IMR-90 (cell line): ENCODE measurements at places on chromosomes 4 and X. TPM values are rescaled to one million over a fixed set of nuclear protein-coding genes. Genes with fewer than 3 reads are reported as not detected.

- DNase-seq = peak; percentile 1
These were observed 309.9 kb downstream of the ARAP2 start for GRCh38 chr4:35934320-35934981.

DNA sequence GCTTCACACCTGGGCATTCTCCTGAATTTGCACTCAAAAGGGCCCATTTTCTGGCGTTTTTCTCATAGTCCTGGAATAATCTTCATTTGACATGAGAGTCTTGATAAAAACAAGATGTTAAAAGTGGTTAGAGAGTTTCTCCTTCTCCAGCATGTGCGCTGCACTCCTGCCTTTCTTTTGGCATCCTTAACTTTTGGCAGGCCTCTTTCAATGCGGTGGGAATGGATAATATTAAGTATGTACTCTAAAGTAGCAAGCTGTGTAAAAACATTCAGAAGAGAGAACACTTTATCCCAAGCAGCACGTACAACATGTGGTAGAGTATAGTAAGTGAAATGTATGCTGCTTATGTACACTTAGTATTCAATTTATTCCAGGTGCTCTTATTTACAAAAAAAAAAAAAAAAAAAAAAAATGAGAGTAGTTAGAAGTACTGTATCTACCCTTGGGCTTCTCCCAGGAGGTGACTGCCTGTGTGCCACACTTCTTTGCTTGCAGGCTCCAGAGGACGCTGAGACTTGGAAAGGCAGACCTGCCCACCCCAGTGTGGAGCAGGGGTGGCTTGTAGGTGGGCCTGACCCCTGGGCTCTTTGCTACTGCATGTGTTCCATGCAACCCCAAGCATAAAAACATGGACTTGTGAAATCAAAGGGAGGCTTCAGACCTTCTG lies 3.9 kb downstream of the FGF2 start:
- no peak for DNase-seq

DNA sequence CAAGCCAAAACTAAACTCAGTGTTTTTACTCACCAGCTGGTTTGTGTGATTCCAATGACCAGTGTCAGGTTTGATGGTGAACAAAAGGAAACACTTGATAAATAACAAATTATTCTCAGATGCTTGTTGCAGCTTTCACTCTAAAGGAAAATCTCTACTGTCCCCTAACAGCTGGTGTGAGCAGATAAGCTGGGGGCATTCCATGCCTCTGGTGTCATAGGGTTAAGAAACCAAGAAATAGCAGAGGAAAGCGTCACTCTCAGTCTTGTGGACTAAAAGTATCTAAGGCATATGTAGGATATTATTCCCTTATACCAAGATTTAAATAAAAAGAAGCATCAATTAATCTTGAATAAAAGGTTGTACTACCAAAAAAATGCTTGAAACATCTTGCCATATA lies 24.3 kb downstream of the TRPC5 start:
- DNase-seq = peak; percentile 81

- DNase-seq = no peak
These were observed 1050.8 kb downstream of the C4orf33 start for GRCh38 chr4:130146773-130147172.

DNA sequence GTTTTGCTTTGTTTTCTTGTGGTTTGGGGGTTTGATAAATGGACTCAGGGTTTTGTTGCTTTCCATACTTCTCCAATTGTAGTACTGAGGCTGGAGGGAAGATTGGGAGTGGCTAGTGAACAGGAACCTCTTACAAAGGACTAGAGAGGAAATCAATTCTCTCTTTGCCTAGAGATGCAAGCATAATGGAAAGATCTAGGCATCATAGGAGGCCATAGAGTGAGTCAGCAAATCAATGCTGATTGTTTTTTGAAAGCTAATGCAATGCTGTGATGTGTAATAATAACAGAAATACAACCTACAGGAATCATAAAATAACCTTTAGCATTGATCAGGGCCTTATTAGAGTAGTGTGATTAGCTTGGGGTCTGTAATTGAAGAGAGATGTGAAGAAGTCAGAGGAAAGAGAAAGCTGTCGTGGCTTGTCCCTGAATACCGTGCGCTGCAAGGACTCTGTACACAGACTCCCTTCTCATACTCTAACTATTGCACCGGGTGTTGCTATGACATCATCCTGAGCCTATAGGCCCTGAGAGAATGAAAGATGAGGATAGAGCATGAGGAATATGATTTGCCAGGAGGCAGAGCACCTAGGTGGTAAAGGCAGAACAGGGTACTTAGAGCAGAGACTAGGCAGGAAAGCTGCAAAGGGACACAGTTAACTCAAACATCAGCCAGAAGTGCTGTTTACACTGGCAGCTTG lies 29.3 kb upstream of the GPR101 start:
- DNase-seq = no peak

- no peak for DNase-seq
These were observed 1268.6 kb downstream of the FAM133A start for GRCh38 chrX:94942603-94943002.

- DNase-seq = peak; percentile 29
These were observed 348.3 kb downstream of the PCDH7 start for GRCh38 chr4:31068257-31069075.

- DNase-seq = peak; percentile 39
These were observed 578.9 kb upstream of the FAT1 start for GRCh38 chr4:187302457-187303150.

GRCh38 chr4:29565256-29565655 lies 1154.9 kb upstream of the PCDH7 start:
- no peak for DNase-seq

DNA sequence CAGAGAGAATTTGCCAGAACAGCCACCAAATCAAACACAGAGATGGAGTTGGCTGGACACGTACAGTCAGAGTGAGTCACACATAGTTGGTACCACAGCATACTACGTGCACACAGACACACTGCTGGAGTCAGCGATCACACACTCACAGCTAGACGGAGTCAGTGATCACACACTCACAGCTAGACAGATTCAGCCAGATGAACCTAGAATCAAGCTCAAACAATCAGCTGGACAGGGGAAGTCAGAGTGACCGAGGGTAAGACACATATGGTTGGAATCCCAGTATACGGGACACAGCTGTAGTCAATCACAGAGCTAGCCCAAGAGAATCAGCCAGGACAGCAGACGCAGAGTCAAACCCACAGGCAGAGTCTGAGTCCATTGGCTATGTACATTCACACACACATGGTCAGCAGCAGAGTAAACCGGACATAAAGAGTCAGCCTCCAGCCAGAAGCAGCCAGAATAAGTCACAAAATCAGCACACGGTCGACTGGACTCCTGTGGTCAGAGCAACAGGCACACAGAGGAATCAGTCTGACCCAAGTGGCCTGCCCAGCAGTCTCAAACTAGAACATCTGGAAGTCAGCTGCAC lies 4.6 kb downstream of the SLC38A5 start:
- peak; percentile 96 for DNase-seq

GRCh38 chr4:100421361-100421978 lies 96.4 kb downstream of the EMCN start:
- DNase-seq = peak; percentile 31

- peak; percentile 58 for DNase-seq
These were observed 18.5 kb downstream of the SUV39H1 start for GRCh38 chrX:48715072-48715471.

Gene OPRPN
- total RNA-seq = not detected in 2 replicates

Gene PPP1R3F
- 0.72 and 1.1 TPM in 2 replicates for total RNA-seq

Gene CXorf65
- total RNA-seq = not detected in 2 replicates

Gene CYTL1
- 1.3 and 1.4 TPM in 2 replicates for total RNA-seq
